Foreskin melanocyte (primary cell): ENCODE measurements at places on chromosomes 12 and 14.

DNA sequence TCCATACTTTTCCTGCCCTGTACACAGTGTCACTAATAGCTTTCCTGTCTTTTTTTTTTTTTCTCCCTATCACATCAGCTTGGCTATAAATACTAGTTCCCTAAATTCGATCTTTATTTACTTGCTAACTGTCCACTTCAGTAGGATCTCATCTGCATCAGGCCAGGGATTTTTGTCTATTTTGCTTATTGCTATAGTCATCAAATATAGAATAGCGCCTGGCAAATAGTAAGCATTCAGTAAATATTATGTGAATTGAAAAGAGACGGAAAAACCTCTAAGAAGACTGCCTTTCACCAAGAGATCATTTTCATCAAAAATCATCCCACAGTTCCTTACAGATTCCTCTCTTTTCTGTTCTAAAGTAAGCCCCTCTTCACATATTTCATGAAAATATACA, 429.1 kb downstream of the FLRT2 start:
- no peak for DNase-seq

DNA sequence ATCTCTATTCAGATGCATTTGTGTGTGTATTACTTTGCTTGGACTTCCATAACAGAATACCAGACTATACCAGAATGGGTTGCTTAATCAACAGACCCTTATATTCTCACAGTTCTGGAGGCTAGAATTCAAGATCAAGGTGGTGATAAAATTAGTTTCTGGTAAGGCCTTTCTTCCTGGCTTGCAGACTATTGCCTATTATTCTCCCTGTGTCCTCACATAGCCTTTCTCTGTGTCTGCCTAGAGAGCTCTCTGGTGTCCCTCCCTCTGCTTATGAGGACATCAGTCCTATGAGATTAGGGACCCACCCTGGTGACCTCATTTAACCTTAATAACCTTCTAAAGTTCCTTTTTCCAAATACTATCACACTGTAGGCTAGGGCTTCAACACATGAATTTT, 106.0 kb downstream of the FAR2 start:
- DNase-seq: no peak

GRCh38 chr12:92987362-92987761, 58.3 kb upstream of the EEA1 start:
- DNase-seq: peak; percentile 64

DNA sequence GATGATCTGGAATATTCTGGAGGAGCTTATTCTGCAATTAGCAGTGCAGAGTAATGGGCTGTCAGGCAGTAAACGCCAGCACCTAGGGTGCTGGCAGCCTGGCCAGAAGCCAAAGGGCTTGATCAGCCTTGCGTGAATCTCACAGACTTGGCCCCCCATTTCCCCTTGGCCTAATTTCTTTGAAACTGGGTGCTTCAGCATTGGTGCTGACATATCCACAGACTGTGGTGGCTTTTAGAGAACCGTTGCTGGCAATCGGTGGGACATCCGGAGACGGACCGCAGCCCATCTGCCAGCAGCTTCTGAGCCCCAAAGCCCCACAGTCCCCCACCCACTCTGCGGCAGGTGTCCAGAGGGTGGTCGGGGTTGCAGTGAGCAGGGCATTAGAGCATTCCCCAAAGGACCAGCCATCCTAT, 157.1 kb downstream of the CALM1 start:
- no peak for DNase-seq

DNA sequence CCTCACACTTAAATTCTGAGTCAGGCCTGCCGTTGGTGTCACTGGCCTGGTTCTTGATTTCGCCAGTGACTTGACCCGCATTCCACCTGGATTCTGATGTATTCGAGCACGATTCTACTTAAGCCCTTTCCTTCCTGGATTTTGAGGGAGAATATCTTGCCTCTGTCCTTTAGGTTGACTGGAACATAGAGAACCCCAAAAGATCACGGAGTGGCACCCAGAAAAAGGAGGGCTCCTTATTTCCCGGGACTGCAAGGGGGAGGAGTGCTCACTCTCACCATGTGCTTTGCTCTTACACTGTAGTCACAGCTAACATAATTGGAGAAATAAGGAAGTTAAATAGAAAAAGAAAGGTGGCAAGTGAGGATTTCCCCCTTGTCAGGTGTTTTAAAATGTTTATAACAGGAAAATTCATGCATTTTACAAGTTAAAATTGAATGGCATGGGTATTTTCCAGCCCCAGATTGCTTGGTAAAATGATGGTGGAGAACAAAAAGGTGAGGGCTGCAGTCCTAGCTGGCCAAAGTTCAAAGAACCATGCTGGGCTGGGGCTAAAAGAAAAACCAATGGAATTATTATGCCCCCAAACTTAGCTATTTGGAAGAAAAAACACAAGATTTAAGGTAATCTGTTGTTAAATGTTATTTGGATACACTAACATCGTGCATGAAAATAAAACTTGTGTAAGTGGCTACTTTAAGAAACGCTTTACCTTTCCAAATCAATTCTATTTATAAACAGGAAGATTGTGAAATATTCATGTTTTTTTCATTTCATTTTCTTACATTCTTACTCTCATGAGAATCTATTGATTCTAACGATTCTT, 8.9 kb downstream of the FOXA1 start:
- DNase-seq: no peak

GRCh38 chr12:121241156-121241970, 31.4 kb downstream of the P2RX4 start:
- DNase-seq: no peak

DNA sequence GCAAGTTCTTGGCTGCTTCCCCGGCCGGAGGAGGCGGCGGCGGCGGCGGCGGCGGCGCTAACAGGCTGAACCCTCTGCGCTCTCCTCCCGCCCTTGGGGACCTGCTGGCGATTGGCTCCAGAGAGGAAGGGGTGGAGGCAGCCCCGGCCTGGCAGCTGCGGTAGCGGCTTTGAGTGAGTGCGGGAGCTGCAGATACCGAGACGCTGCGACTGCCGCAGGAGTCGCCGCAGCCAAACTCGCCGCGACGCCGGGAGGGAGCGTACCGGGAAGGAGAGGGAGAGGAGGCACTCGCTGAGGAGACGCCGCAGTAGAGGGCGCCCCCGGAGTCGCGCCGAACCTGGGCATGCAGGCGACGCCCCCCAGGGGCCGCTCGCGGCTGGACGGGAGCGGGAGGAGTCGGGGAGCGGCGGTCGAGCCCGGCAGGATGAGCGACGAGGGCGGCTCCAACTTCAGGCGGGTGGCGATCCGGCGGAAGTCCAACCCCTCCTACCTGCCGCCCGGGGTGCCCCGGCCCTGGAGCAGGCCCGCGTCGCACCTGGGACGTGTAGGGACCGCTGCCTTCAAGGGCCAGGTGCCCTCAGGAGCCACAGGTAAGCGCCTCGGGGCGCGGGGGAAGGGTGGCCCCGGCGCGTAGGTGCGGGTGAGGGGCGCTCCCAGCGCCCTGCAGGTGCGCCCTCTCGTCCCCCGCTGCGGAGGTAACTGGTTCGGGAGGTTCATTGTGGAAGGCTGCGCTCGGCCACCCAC, at the start of gene FGD4:
FGD4 (plus strand) TSS at position 189 of the 744 bp plus-strand sequence.
- peak; percentile 74 for DNase-seq

DNA sequence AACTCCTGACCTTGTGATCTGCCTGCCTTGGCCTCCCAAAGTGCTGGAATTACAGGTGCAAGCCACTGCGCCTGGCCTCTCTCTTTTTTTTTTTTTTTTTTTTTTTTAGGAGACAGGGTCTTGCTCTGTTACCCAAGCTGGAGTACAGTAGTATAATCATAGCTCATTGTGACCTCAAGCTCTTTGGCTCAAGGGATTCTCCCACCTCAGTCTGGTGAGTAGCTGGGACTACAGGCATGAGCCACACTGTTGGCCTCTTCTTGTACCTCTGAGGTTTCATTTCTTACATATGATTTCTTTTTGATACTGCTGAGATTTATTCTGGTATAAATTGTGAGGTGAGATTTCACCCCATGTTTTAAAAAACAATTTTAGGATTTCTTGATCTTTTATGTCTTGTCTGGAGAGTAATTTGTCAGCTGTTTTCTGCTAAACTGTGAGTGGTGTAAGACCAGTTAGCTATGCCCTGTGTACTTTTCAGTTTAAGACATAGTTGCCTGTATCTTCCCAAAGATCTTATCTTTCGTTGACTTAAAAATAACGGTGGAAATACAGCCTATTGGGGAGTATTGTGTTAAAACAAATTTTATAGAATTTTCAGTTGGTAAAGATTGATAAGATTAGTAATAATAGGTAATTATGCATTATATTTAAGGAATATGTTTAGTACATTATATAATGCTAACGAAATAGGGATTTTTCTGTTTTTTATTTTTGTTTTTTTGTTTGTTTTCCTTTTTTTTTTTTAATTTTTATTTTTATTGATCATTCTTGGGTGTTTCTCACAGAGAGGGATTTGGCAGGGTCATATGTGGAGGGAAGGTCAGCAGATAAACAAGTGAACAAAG, 31.7 kb downstream of the WDR20 start:
- no peak for DNase-seq

GRCh38 chr14:89294060-89294459, 123.0 kb downstream of the FOXN3 start:
- no peak for DNase-seq

GRCh38 chr12:101783150-101783549, 43.9 kb upstream of the SYCP3 start:
- DNase-seq: no peak

GRCh38 chr14:57057803-57058202, 210.9 kb downstream of the EXOC5 start:
- no peak for DNase-seq

GRCh38 chr14:74982661-74983060, 20.1 kb upstream of the EIF2B2 start:
- no peak for DNase-seq

DNA sequence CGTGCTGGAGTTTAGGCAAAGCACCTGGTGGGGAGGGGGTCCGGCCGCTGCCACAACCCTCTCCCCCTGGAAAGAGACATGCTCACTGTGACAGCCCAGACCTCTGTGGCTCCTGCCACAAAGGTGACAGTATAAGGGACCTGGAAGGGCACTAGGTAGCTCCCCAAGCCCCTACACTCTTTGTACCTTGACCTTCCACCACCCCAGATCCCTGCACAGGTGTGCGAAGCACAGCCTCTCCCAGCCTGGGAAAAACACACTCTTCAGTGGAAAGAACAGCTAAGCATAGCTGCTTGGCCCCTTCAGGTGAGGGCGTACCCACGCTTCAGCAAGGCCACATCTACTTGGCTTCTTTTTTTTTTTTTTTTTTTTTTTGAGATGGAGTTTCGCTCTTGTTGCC, 4.9 kb upstream of the PLA2G1B start:
- DNase-seq: no peak

- no peak for DNase-seq
Measured at GRCh38 chr14:59320361-59320760, 131.9 kb downstream of the DAAM1 start.

DNA sequence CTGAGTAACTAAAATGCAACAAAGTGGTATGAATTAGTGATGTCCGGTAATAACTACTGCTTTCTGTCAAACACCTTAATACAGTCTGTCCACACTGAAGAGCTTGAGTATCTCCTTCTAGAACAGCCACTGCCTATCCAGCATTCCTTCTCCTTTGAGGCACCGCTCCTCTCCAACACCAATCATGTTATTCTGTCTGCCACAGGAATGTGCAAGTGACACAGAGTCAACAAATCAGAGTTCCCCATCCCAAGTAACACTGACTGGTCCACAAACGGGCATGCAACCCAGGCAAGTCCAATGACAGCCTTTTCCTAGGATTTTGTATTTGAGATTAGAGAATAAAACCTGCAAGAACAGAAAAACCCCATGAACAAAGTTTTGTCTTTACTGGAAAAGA, 3.8 kb downstream of the GXYLT1 start:
- no peak for DNase-seq

DNA sequence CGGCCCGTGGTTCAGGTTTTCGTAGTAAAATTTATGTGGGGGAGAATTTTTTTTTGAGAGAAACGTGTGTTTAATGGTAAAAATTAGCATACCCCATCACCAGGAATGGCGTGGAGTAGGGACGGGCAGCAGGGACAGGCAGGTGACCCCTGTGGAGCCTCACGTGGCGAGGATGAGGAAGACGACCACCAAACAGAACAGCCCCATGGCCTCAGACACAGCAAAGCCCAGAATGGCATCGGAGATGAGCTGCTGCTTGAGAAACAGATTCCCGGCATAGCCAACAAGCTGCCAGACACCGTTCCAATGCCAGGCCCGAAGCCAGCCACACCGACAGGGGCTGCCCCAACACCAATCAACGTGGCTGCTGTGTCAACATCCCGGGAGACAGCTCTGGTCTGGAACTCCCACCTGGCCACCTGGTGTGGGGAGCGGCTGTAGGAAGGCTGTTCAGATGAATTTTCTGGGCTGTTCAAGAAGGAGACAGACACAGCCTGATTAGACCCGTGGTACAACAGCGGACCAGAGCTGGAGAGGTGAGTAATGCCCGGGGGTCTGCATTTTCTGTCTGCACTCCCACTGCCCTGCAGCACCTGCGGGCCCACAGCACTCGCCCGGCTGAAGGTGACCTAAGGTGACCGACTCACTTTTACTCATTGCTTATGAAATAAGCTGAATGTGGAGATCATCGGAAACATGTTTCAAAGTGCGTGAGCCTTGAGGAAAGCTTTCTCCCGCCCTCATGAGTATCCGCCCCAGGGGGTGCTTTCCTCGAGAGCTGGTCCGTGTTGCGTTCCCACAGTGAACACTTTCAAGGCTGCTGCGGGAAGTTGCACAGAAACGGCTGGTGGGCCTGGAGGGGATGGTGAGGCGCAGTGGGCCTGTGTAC, 10.6 kb downstream of the TMEM121 start:
- DNase-seq: no peak

- peak; percentile 19 for DNase-seq
Measured at GRCh38 chr12:11321980-11322379, 11.7 kb upstream of the PRB4 start.

GRCh38 chr12:50070314-50071060, 13.1 kb downstream of the ASIC1 start:
- DNase-seq: peak; percentile 87

- no peak for DNase-seq
Measured at GRCh38 chr14:64598404-64598803, 48.6 kb downstream of the PPP1R36 start.

DNA sequence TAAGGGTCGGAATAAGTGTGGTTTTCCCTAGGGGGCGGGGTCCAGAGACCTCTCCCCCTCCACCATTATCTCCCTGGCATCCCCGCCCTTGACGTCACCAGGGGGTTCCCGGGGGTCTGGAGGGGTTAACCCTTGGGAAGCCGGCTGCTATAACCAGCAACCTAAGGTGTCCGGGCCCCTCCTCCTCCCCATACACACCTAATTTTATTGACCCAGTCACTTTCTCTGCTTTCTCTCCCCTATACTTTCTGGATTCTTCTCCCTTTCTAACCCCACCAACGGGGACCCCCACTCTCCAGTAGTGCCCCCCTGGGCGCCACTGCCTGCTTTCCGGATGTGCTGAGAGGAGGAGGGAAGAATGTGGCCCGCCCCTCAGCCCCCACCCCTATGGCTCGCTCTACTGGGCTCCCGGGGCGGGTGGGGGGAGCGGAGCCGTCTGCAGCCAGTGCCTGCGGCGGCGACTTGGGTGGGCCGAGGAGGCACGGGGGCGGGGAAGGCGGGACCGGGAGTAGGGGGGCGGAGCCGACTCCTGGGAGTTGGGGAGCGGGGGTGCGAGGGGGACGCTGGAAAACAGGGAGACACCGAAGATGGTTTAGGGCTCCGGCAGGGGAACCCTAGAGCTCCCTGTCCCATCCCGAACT, 1.8 kb downstream of the GLI1 start:
- DNase-seq: no peak

- DNase-seq: no peak
Measured at GRCh38 chr12:106594447-106594846, 11.6 kb downstream of the RFX4 start.
